Stimulated activated naive CD8-positive, alpha-beta T cell treated with anti-CD3 and anti-CD28 coated beads, Interleukin-15, Interleukin-2, amounts not matched to agents 100 U/mL and 50 U/mL, for 24 hours (primary cell): ENCODE measurements at places on chromosomes 4 and X.

- no peak for DNase-seq
Measured at GRCh38 chr4:104489731-104490095, 5.0 kb downstream of the CXXC4 start.

- no peak for DNase-seq
Measured at GRCh38 chr4:41129128-41129754, 85.1 kb downstream of the APBB2 start.

- no peak for DNase-seq
Measured at GRCh38 chrX:10483191-10483831, 137.1 kb downstream of the MID1 start.

DNA sequence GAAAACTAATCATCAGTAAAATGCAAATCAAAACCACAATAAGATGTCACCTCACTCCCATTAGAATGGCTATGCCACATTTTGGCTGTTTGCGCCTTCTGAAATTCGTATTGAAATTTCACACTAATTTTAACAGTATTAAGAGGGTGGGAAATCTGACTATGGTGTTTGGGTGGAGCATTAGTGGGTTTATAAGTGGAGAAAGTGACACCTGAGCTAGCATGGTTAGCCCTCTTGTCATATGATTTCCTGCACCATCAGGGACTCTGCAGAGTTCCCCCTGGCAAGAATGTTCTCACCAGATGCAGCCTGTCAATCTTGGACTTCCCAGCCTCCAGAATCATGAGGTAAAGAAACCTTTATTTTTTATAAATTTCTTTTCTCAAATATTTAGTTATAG, 31.6 kb upstream of the BRWD3 start:
- no peak for DNase-seq
